ENCODE measurements at places on chromosomes 2 and 18. TPM values are rescaled to one million over a fixed set of nuclear protein-coding genes. Genes with fewer than 3 reads are reported as not detected.

HOXD13 gene
- total RNA-seq, result not detected

AQP12B gene
- not detected for total RNA-seq

CREB1 gene
- 89.3 TPM for total RNA-seq

FABP1 gene
- not detected for total RNA-seq

SH3RF3 gene
- total RNA-seq, result 0.16 TPM

TBC1D8 gene
- total RNA-seq, result 0.39 TPM

KYNU gene
- 1.8 TPM for total RNA-seq
